RCC 7860 (cell line): ENCODE measurements at places on chromosomes 7 and 10.

- no peak for DNase-seq
These were observed 169.3 kb downstream of the MAGI2 start for GRCh38 chr7:79284211-79284610.

GRCh38 chr7:15005672-15006071 is 103.1 kb upstream of the DGKB start:
- DNase-seq = no peak

DNA sequence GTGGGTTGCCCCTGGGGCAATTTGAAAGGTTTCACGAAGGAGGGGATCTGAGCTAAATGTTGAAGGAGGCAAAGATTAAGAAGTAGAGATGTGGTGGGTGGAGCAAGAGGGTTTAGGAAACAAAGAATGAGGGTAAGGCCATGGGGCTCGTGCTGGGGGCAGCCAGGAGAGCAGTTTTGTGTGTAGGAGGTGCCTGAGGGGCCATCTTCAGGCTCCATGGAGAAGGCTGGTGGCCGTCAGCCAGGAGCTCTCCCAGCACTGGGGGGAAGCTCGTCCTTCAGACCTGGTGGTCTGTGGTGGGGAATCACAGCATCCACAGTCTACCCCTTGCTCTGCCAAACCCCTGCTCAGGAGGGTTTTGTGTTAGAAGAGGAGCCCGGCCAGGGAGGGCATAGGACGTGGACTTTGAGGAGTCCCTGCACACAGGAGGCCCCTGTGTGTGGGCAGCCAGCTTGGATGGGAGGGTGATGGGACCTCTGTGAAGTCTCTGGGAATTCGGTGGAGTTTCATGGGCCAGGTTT is 11.8 kb upstream of the CXCL12 start:
- no peak for DNase-seq

- no peak for DNase-seq
These were observed 55.0 kb upstream of the FAM171A1 start for GRCh38 chr10:15426115-15426514.

DNA sequence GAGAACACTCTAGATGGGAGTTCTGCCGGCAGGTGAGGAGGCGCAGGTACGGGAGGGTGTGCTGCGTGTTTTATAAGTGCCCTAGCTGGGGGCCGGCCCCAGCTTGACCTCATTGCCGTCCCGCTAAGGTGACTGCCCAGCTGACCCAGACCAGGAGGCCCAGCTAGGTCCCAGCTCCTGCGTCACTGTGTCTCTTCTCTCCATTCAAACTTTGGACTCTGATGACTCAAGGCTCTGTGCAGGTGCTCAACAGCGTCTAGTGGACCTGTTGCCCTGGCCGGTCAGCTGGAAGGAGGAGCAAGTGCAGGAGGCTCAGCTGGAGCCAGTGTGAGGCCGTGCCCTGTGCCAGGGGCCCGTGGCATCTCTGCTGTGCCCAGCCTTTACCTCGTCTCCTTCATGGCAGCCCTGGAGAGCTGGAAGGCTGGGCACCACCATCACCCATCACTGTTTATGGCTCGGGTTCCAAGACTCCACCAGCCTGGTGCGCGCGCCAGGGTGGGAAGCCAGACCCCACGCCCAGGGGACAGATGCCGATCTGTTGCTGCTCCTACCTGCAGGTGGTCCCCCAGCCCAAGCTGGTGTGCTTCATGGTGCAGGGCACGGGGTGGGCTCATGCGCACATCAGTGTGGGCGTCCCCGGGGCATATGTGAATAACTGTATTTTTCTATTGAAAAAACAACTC is 14.6 kb downstream of the LHPP start:
- DNase-seq = no peak

GRCh38 chr7:124618871-124619270 is 146.7 kb downstream of the GPR37 start:
- DNase-seq = no peak

DNA sequence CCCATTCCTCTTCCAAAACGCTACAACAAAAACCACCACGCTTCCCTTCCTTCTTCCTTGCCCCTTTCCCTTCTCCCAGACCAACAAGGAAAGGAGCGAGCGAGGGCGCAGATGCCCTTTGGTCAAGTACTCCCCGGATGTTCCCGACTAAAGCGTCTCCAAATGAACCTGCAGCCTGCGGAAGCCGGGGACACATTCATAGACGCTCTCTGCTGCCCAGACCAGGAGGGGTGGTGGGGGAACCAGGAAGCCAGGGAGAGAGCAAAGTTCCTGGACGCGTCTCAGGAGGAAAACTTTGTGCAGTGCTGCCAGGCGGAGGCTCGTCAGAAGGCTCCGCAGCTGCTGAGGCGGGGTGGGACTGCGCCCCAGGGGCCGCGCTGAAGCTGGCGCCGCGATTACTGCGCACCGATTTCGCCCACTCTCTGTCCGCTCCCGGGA is 754 bp downstream of the SEMA3D start:
- no peak for DNase-seq

DNA sequence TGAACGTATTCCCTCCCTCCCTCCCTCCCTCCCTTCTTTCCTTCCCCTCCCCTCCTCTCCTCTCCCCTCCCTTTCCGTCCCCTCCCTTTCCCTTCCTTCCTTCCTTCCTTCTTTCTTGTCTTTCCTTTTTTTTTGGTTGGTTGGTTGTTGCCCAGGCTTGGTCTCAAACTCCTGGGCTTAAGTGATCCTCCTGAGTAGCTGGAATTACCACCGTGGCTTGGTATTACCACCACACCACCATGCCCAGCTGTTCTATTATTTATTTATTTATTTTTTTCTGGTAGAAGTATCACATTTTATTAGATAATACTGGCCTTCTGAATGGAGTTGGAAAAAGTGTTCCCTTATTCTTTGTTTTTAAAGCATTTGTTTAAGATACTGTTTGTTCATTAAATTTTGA is 95.9 kb downstream of the PHF14 start:
- no peak for DNase-seq

DNA sequence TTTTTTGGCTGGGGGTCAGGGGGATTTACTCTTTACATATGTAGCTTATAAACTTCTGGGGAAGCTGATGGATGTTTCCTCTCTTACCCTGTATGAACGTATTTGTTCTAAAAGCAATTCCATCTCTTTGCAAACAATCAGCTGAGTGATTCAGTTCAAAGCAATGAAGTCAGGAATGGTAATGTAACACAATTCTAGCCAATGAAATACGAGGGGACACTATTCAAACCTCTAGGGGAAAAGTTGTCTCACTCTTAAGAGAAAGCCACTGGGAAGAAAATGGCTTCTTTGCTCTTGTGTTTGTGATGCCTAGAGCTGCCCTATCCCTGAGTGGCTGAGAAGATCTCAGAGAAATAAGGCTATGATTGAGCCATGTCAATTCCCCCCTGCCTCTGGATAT is 134.8 kb upstream of the SEMA3C start:
- no peak for DNase-seq

- DNase-seq = peak; percentile 63
These were observed 10.7 kb upstream of the KMT2E start for GRCh38 chr7:105003275-105003674.

DNA sequence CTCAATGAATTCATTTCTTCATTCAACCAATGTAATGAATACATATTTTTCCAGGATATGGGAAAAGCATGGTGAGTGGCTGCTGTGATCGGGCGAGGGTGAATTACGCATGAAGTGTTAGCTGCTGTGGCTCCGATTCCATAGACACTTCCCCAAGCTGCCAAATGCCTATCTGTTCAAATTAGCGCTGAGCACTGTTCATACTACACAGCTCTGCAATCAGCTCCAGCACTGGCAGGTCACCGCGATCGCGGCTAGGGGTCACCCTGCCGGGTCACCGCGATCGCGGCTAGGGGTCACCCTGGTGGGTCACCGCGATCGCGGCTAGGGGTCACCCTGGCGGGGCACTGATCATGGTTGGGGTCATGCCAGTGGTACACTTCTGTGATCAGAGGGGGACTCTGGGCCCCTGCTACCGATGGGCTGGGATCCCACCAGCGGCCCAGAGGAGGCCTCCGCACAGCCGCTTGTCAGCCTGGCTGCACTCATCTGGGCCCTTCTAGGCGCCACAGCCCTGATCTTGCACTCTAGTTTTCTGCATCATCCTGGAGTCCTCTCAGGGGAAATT is 49.3 kb downstream of the JAKMIP3 start:
- DNase-seq = no peak

DNA sequence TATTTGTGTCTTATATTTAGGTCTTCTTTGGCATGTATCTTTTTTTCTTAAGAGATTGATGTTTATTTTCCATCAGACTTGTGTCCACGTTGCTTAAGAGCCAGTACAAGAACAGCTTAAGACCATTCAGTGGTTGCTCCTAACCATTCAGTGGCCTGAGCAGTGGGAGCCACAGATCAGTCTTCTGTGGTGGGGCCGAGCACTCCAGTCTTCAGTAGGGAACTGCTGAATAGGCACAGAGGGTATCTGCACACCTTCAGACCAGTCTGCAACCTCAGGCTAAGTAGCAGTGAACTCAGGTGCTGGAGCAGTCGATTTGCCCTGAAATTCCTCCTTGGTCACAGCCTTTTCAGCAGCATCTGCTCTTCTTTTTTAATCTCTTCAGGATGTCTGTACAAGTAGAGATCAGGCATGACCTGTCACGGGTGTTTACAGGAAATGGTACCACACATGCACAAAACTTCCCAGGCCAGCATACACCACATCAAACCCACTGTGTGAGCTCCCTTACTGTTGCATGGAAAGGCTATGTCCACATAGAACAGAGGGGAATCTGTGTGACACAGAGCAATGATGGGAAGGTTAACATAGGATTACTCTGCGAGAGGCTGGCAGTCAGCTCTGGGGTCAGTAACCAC is 51.5 kb downstream of the FAM107B start:
- no peak for DNase-seq

- DNase-seq = no peak
These were observed 4.1 kb downstream of the LAMB1 start for GRCh38 chr7:107998660-107999480.

DNA sequence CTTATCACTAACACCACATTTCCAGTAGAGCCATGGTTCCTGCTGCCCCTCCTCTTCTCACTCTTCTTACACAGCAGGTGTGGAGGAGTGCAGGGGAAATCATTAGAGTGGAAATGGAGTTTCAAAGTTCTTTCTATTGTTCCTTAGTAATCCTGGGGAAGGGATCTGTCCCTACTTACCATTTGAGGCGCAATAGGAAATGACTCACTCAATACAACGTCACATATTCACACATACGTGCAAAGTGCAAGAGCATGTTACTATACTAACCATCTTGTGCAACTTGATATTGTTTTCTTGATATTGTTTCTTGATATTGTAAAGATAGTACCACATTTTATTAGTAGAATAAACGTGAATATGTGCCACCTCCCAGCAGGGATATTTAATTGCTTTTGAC is 1010.2 kb downstream of the DNAJB9 start:
- no peak for DNase-seq

- DNase-seq = no peak
These were observed 3.9 kb downstream of the HIP1 start for GRCh38 chr7:75734586-75735458.

GRCh38 chr7:55498770-55499169 is 73.5 kb downstream of the VOPP1 start:
- DNase-seq = no peak

GRCh38 chr7:102232611-102233286 is 53.9 kb upstream of the SH2B2 start:
- DNase-seq = no peak

DNA sequence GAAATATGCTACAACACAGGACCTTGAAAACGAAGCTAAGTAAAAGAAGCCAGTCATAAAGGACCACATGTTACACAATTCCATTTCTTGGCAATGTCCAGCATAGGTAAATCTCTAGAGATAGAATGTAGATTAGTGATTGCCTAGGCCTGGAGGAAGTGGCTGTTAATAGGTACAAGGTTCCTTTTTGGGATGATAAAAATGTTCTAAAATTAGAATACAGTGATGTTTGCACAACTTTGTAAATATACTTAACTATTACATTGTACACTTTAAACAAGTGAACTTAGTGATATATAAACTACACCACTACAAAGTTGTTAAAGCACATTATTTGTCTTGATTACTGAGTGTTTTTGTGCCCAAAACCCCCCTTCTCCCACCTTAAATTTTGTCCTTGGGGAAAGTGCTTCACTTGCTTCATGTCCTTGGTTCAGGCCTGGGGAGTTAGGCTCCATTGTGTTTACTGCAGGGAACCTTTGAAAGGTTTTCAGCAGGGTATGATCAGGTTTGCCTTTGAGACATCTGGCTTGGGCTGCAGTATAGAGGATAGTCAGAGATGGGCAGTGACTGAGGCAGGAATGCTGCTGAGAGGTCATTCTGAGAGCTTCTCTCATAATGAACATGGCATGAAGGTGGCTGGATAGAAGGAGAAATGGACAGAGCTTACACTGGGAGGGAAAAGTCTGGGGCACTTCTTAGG is 1052.6 kb downstream of the REEP3 start:
- no peak for DNase-seq

GRCh38 chr10:73131301-73131700 is 21.0 kb downstream of the NUDT13 start:
- DNase-seq = no peak

DNA sequence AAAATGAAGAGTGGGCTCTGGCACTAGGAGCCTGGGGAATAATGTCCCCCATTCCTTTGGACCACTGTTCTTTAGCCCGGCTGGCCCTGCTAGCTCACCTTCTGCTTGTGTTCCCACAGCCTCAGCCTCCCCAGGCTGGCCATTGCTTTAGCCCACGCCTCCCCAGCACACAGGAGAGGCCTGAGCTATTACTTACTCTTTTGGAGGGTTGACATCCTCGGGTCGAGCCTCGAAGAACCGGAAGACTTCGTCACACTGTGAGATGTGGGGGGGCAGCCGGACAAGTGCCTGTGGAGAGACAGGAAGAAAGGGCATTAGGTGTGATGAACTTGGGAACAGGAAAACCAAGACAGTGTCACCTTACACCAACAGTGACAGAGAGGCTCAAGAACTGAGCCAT is 131.3 kb downstream of the SH3PXD2A start:
- no peak for DNase-seq

DNA sequence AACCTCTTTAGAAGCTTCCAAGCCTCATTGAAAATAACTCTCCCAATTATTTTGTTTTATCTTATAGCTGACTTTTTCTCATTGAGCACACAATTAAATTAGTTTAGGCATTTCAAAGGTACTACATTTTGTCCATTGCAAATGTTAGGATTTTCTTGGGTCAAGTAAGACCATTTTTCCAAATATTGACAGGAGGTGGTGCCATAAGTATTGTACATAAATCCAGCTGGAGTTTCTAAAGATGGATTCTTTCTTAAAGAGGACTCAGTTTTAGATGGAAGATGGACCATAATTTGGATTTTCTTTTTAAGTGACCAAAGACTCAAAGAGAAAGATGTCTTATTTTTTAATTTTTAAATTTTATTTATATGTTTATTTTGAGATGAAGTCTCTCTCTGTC is 12.3 kb upstream of the OPN4 start:
- DNase-seq = no peak

- no peak for DNase-seq
These were observed 94.7 kb upstream of the PRSS58 start for GRCh38 chr7:142352543-142352942.

DNA sequence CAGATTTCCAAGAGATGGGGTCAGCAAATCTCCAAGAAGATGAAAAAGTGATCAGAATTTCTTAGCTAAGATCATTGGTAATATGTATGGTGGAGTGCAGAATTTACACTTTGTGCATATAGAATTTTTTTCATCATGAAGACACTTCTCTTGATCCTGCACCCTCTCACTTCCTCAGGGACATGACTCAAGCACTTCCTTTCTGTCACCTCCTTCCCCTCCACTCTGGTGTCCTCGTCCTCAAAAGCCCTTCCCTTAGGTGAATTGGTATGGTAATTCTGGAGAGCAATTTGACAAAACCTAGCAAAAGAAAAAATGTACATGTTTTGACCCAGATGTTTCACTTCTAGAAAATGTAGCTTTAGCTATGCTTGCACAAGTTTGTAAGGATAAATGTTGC is 18.1 kb downstream of the CALN1 start:
- DNase-seq = no peak

GRCh38 chr10:30413996-30414576 is 19.9 kb upstream of the MAP3K8 start:
- DNase-seq = peak; percentile 53
